ENCODE measurements at places on chromosomes 16 and 17. TPM values are rescaled to one million over a fixed set of nuclear protein-coding genes. Genes with fewer than 3 reads are reported as not detected.

DNA sequence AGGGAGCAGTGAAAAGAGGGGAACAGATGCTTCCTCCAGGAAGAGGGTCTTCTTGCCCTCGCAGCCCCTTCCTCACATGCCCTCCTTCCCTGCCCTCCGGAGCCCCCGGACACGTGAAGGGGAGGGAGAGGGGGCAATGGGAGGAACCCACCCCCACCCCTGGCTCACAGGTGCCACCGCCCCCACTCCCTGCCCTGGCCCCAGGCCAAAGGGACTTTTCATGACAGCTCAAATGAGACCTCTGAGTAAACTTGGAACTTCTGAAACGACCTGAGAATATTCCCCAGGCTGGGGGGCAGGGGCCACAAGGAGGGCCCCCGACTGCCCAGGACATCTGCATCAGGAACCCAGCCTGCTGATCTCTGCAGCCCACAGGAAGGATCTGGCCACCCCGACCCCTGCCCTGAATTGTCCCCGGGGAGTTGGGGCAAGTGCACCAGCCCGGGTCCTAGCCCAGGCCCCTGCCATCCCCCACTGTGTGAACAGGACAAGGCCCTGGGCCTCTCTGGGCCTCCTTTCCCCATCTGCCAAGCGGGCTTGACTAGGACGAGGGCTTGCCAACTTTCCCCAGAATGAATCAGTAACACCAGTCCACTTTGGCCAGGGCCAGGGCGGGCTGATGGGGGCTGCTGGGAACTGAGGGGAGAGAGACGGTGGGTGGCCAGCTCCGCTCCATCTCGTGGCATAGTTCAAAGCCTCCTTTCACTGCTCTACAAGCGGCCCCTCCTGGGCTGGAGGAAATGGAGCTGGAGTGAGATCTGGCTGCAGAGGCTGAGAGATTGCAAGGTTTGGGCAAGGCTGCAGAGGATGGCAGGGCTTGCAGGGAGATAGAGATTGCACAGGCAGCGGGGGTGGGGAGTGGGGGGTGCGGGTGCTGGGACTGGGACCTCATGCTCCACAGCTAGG, 3.8 kb downstream of the IL21R start:
- peak; percentile 54 for DNase-seq

GRCh38 chr17:42459801-42460281, 1.2 kb downstream of the ATP6V0A1 start:
- DNase-seq: no peak

DNA sequence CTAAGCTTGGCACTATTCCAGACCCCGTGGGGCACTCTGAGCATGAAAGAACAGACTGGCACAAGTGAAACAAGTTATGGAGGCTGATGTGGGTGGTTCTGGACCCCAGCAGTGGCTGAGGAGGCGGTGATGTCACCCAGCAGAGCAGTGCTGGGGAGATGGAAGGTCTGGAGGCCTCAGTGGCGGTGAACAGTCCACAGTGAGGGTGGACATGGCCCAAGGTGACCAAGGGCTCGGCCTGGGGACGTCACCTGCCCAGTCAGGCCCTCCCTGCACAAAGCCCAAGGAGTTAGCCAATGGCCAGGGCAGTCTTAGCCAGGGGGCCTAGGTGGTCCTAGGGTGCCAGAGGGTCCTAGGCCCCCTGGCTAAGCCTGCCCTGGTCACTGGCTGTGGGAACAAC, 24.5 kb downstream of the SMPD3 start:
- no peak for DNase-seq

- no peak for DNase-seq
Observed at GRCh38 chr16:25626172-25626571, 65.6 kb upstream of the HS3ST4 start.

- DNase-seq: no peak
Observed at GRCh38 chr17:77610518-77610893, 348.0 kb upstream of the TNRC6C start.

DNA sequence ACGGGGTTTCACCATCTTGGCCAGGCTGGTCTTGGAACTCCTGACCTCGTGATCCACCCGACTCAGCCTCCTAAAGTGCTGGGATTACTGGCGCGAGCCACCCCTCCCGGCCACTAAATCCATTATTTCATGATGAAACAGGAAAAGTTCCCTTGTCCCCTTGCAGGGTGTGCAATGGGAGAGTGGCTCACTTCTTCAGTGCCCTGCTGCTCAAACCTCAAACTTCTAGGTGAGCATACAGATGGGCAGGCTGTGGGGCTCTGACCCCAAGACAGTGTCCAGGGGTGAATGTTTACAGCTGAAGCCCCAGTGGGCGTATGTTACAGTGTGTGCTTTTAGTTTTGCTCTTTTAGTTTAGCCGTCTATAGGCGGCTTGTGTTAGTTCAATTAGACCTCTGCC, 34.7 kb downstream of the GJC1 start:
- DNase-seq: no peak

DNA sequence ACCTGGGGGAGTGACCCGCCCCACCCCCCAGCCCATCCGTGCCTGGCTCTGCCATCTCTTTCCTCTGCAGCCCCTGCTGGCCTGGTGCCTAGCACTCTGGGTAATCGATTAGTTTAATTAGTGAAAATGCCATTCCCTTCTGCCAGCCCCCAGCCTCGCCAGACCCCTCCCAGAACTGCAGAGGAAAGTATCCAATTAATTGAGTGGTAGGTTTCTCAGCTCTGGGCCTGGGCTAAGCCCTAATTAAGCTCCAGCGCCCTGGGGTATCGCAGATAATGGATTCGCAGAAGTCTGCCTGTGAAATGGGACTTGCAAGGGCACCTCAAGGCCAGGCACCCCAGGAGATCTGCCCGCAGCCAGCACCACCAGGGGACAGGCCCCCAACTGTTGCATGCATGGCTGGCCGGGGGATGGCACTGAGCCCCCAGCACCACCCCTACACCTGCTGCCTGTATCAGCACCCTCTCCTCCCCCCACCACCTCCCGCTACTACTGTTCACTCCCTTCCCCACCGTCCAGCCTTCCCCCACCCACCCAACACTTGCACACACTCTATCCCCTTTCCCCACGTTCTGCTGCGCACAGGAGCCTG, 19.7 kb upstream of the SPPL2C start:
- no peak for DNase-seq

DNA sequence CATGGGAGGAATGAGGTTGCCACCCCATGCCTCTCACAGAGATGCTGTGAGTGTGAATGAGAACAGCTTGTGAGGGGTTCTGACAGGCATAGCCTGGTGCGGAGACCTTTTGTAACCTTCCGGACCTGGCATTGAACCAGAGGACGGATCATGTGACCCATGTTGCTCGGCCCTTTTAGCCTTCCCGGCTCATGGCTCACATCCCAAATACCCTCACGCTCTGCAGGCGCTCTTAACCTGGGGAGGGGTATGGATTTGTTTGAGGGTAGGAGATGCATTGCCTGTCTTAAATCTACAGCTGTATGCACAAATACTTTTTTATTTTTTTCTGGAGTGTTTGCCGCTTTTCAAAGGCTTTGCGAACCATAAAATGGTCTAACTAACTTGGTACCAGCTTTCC, 102.4 kb upstream of the CRHR1 start:
- DNase-seq: no peak

DNA sequence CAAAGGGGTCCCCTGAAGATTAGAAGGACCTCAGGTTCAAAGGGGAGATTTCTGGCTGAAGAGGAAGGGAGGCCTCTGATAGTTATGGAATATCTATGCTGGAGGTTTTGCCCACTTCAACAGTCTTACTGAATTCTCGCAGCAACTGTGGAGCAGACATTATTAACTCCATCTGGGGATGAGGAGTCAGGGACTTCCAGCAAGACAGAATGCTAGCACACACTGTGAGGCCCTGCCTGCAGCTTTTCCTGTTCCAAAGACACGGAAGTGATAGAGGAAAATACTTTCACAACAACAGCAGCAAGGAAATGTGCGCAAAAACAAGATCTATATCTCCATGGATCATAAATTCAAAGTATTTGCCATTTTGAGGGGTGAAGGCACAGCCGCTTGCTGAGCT, 72.8 kb downstream of the RPH3AL start:
- DNase-seq: no peak

DNA sequence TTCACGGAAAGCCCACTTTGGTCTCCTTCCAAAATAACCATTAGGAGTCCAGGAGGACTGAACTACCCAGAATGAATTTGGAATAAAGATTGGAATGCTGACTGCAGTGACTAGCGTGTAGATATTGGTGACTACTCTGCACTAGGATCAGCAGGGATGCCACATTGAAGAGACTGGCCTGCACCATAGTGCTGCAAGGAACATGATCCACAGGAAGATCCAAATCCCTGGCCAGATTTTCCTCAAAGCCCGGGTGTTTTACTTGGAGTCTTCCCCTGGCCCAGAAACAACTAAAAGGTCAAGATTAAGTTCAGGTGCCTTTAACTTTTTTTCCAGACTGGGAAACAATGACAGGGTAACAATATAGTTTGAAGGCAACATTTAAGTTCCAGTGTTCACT, 870.4 kb downstream of the CDH8 start:
- no peak for DNase-seq

GRCh38 chr16:76461836-76462235, 184.6 kb downstream of the CNTNAP4 start:
- DNase-seq: no peak

DNA sequence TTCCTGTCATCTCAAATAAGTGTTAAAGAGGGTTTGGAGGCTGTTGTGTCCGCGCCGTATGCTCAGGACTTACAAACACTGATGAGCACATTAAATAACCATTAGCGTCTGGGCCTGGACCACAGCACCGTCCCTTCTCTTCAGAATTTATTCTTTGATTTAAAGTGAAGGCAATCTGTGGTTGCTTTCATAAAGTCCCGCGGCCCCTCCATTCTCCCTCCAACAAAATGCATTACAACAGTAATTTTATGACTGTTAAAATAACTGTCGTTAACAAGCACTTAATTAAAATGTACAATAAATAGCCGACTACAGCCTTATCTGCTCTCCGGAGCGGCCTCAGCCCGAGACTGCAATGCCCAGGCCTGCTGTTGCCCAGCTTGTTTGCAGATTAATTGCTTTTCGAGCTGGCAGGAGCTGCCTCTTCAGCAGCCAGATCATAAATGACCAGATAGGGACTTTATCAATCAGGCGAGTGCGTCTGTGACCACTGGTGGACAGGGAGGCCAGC, 30.6 kb upstream of the IRX3 start:
- DNase-seq: no peak

DNA sequence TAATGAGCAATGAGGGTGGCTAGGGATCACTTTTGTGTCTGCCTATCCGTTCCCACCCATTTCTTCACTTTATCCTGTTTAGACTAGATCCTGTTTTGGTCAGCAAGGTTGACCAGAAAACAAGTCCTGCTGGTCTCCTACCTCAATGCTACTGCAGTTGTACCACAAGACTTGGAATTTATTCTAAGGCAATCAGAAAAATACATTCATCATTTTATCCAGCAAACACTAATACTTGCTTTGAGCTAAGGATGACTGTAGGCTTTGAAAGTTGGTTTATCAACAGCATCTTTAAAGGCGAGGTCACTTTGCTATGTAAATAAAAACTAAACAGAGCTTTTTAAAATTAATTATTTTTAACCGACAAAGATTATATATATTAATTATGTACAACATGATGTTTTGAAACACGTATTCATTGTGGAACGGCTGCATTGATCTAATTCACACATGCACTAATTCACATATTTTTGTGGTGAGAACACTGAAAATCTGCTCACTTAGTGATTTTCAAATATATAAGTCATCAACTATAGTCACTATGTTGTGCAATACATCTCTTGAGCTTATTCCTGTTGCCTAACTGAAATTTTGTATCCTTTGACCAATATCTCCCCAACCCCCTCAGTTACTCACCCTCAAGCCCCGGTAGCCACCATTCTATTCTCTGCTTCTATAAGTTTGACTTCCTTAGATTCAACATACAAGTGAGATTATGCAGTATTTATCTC, 125.9 kb upstream of the HS3ST3A1 start:
- no peak for DNase-seq

DNA sequence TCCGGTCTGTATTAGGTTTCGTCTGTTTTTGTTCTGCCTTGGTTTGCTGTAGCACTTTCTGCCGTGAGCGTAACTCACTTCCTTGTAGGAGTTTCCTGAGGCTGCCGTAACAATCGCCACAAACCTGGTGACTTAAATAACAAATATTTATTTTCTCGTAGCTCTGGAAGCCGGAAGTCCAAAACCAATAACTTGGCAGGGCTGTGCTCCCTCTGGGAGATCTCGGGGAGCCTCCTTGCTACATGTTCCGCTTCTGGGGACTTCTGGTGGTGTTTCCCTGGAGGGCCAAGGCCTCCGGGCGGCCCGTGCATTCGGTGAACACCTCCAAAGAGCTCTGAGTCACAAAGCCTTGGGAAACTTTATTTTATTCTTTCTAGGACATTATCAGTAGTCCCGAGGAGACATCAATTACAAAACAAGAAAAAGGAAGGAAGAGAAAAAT, 6.8 kb upstream of the WDR45B start:
- no peak for DNase-seq

- peak; percentile 63 for DNase-seq
Observed at GRCh38 chr17:72719578-72720493, 372.7 kb downstream of the SLC39A11 start.

DNA sequence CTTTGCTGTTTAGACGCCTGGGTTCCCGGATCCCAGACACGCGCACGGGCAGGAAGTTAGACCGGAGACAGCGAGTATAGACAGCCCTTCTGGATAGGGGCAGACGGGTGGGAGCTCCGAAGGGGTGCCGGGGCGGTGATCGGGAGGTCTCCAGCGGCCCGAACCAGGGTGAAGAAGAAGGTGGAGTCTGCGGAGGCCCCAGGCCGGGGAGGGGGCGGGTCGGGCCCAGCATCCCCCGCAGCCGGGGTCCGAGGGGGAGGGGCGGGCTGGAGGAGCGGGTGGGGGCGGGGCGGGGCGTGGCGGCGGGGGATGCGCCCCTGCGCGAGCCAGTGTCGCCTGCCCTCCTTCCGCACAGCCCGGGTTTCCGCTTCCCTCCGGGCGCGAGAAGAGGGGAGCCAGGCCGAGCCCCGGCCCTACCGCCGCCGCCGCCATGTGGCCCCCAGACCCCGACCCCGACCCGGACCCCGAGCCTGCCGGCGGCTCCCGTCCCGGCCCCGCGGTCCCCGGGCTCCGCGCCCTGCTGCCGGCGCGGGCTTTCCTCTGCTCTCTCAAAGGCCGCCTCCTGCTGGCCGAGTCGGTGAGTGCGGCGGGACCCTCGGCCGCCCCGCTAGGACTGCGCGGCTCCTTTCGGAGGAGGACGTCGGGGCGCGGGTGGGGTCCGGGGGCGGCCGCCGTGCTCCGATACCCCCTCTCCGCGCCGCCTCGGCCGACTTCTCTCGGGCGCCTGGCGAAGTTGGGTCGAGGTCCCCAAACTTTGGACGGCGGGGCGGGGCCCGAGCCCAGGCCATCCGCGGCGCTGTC, at the start of gene CMTM3:
TSS of gene CMTM3 (plus strand) at position 329 of the 801 bp plus-strand sequence. CDS start at position 431, 102 bp downstream.
- peak; percentile 65 for DNase-seq

DNA sequence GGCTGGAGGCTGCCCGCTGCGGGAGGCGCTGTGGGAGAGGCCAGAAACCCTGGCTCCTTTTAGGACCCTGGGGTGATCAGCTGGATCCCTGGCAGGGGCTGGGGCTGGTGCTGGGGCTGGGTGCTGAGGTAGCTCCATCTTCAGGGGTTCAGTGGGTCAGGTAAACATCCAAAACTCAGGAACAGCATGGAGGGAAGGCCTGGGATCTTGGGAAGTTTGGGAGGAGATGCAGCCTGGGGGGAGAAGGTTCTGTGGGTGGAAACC, 21.0 kb downstream of the ADGRG5 start:
- peak; percentile 25 for DNase-seq

The ERCC4 gene
- total RNA-seq: 10.6 TPM

The C16orf86 gene
- total RNA-seq: 1.6 TPM

The TMIGD1 gene
- total RNA-seq: not detected

The CACNG3 gene
- total RNA-seq: not detected

The KCNJ18 gene
- not detected for total RNA-seq

The GRAP gene
- total RNA-seq: 18.3 TPM

The WFIKKN2 gene
- not detected for total RNA-seq

The CSH2 gene
- total RNA-seq: not detected

The YBX2 gene
- total RNA-seq: not detected

The ASIC2 gene
- total RNA-seq: not detected

The ERN2 gene
- not detected for total RNA-seq
